ENCODE measurements at places on chromosomes 6 and 20.

DNA sequence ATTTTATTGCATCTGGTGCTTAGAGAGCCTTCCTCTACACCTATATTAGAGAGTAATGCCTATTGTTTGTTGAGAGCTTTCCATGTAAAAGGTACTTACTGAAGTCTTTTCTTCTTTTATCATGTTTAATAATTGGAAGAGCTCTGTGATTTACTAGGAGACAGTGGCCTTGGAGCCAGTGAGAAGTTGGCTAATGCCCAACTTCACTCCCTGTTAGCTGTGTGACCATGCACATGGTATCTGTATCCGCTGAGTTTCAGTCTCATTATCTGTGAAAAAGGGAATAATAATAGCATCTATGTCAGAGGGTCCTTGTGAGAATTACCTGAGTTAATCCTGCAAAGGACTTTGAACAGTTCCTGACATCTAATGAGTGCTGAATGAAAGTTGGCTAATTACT lies 105.0 kb downstream of the CD109 start:
- no peak for DNase-seq

DNA sequence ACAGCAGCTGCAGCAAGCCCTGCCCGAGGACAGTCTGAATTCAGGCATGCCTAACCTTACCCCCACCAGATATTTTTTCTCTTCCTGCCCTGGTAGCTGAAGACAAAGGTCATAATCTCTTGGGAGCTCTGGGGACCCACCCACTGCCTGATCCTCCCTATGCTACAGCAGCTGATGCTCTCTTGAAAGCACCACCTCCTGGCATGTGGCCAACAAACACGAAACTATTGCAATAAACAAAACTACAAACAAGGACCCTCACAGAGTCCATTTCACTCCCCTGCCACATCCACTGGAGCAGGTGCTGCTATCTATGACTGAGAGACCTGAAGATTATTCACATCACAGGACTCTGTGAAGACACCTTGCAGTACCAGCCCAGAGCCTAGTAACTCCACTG lies 238.5 kb upstream of the HS3ST5 start:
- no peak for DNase-seq

GRCh38 chr6:158622545-158623190 lies 21.9 kb downstream of the DYNLT1 start:
- DNase-seq = no peak

DNA sequence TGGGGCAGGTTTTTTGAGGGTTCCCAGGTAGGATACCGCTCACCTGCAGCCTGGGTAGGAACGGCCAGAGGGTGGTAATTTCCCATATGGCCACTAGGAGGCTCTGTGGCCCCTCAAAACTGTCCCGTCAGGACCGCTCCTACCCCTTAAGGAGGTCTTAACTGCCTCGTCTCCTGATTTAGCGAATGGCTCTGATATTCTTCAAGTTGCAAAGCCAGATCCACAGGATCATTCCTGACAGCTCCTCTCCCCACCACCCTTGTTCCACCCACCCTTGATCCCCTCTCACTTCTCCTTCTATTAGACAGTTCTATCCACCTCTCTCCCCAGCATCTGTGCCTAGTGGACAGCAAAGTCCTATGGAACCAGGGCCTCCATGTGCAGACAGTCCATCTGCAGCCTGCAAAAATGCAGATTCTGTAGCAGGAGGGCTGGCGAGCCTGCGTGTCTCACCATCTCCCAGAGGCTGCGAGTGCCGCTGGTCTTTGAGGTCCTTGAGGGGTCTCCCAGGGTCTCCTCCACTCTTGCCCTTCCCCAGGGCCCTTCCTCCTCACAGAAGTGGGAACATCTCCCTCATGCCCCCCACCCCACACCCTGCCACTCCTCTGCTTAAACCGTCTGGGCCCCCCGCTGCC lies 34.3 kb upstream of the ZBP1 start:
- peak; percentile 30 for DNase-seq

DNA sequence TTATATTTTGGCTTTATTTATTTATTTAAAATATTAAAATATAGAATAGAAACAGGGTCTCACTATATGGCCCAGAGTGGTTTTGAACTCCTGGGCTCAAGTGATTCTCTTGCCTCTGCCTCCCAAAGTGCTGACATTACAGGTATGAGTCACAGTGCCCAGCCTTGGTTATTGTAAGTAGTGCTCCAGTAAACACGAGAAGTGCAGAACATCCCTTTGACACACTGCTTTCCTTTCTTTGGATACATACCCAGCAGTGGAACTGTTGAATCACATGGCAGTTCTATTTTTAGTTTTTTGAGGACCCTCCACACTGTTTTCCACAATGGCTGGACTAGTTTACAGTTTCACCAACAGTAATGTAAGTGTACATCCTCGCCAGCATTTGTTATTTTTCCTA lies 203.9 kb downstream of the PHF3 start:
- DNase-seq = no peak

DNA sequence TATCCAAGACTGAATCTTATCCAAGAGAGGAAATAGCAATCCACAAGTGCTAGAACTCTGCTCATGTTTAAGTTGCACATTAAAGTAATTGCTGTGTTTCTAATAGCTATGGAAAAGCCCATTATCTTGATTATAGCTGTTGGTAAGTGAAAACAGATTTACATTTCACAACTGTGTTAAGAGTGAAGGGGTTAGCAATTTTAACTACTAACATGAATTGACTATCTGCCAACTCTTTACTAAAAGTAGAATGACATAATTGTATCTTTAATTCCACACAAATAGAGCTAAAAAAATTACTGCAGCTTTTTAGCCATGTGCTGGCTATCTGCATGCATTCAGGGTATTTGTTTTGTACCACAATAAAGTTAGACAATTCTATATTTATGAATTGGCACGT lies 277.9 kb upstream of the IRAK1BP1 start:
- DNase-seq = no peak

- DNase-seq = no peak
These were observed 123.1 kb downstream of the MRPL14 start for GRCh38 chr6:44004136-44004535.

DNA sequence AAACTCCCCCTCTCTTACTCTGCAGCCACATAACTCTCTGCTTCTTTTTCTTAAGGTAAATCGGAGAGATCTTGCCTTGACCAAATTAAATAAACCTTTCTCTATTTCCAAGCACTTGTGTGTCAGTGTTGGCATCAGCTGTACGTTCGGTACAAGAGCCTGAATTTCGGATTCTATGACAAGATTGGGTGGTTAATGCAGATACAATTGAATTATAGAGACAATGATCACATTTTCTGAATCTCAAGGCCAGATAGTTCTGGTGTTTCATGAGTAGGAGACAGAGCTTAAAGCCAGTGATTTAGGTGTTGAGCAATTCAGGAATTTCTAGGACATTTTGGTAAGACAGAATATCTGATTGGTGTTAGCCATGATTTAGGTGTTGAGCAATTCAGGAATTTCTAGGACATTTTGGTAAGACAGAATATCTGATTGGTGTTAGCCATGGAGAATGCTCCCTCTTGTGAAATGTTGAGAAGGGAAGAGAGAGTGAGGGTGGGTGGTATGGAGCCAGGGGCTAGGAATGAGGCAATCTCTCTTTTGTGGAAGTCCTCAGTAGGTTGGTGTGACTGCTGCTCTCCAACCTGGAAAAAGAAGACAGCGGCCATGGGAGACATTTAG lies 5.1 kb downstream of the SPINT3 start:
- DNase-seq = no peak

DNA sequence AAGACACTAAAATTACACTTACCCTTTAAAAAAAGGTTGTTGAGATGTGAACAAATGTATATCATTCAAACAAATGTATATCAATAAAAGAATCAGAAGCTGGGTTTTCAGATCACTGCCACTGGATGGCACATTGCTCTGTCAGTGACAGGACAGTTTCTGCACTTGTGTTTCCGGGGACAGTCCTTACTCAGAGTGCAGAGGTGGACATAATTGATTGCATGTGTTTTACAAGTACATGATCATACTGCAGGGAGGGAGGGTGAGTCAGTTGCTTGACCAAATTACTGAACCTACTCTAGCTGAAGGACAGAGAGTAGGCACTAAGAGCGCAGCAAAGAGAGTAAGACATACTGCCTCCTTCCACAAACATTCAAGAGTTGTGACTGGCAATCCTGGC lies 302.3 kb downstream of the TENT5A start:
- no peak for DNase-seq

DNA sequence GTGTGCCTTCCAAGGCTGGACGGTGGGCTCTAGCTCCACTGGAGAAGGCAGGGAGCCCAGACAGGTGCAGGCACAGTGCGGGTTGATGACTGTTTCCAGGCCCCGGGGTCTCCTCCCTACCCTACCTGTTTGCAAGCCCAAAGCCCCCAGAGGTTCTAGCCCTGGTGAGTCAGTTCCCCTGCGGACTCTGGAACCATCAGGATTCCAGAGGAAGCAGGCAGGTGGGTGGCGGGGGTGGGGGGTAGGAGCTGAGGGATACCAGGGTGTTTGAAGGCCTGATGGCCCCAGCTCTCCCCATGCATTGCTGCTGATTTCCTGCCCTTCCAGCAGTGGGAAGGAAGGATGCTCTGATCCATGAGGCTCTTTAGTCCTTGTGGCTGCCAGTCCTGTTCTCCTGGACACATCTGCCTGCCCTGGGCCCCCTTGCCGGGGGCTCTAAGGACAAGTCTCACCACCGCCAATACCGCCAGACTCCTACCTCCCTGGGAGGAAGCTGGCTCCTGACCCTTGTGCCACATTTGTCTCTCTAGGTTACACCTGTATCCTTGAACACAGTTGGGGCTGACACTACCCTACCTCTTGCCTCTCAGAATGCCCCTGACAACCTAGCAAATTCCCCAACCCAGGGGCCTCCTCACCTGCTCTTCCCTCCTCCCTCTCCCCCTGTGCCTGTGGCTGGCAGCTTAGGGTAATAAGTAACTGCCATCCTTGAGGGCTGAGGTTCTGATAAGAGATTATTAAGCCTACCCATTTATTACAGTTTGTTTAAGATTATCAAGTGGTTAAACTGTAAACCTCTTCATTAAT lies 21.7 kb downstream of the KCNK5 start:
- no peak for DNase-seq

DNA sequence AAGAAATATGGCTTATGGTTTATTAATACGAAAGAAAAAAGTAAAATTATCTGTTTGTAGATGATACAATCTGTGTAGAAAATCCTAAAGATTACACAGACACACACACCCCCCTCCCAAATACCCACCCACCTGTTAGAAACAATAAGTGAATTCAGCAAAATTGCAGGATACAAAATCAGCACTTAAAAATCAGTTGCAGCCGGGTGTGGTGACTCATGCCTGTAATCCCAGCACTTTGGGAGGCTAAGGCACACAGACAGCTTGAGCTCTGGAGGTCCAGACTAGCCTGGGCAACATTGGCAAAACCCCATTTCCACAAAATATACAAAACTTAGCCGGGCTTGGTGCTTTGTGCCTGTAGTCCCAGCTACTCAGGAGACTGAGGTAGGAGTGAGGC lies 42.3 kb downstream of the NINL start:
- DNase-seq = no peak

- DNase-seq = no peak
These were observed 280.7 kb downstream of the ZNF217 start for GRCh38 chr20:53312957-53313356.

DNA sequence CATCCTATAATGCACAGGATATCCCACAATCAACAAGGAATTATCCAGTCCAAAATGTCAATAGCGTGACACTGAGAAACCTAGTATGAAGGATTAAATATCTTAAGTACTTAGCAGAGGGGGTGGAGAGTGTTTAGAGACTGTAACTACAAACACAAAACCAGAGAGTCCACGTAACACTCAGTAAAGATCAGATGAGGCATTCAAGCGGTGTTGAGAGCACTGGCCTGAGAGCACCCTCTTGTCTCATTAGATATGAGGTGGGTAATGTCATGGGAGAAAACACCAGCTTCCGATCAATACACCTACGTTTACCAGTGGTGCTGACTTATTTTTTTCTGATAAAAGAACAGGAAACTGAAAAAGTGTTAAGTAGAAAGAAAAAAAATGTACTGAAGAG lies 2.3 kb downstream of the FAM184A start:
- no peak for DNase-seq

DNA sequence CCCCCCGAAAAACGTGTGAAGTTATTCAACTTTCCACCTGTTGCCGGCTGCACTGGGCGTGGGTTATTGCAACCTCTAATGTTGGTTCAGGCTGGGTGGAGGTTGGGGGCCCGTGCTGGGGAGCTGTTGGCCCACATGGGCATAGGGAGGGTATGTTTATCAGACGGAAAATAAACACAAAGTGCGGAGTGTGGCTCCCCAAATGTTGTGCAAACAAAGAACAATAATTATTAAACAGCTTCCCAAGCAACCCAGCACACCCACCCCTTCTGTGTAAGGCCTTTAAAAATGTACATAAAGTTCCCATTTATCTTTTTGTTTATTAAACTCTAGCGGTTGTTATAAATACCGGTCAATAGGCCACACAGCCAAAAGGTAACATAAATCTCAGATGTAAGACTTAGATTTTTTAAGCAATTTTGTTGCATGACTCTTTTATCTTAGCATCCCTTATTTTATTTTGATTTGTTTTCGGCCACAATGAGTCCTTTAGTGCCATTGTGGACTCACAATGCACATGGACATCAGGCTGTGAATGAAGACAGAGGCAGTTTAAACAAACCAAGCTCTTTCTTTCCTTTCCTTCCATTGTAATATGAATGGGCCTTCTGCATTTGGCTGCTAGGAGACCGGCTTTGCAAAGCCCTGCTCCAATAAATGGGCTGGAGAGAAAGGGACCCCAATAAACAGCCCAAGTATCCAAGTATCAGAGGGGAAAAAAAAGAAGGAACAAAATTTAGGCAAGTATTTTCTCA lies 6.9 kb upstream of the DLL1 start:
- no peak for DNase-seq

DNA sequence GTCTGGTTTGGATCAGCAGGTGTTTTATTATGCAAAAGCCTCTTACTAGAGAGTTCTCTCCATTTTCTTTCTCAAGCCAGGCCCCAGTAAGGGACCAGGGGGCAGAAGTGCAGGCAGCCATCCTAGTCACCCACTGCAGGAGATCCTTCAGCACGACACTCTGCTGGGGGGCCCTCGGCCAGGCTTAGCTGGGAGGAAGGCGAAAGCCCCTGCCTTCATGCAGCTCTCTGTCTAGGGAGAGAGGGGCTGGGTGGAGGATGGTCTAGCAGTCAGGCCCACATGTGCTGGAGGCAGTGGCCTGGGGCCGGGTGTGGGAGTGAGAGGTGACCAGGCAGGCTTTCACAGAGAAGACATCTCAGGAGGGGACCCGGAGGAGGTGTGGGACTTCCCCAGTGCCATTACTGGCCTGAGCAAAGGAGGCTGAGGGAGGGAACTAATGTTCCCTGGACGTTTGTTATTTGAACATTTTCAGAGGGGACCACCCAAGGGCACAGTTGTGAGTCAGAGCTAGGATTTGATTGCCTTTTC lies 33.5 kb upstream of the VSTM2L start:
- no peak for DNase-seq

DNA sequence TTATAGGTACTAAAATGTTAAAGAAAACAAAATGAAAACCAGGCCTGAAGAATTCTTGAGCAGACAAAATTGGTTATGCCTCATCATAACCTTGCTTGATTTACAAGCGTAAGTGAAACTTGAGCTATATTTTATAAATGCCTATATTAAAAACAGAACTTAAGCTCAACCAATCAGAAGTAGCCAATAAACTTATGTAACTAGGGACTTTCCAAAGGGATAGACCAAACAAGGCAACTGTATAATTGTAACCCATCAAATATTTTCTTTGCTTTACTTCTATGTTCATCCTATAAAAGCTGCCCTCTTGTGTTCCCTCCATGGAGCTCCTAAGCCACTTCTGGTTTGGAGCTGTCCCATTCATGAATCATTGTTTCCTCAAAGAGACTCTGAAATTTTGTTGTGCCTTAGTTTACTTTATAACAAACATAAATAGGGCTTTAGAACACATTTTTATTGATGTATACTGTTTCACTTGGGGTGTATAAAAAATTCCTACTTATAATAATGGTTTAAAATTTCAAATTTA lies 101.6 kb upstream of the CARMIL1 start:
- DNase-seq = no peak

Measured in activated T-helper 9 cell treated with anti-CD3 and anti-CD28 coated beads, Interleukin-2, amount 50 U/mL, for 16 hours (primary cell).